ENCODE measurements at places on chromosomes 4 and X.

DNA sequence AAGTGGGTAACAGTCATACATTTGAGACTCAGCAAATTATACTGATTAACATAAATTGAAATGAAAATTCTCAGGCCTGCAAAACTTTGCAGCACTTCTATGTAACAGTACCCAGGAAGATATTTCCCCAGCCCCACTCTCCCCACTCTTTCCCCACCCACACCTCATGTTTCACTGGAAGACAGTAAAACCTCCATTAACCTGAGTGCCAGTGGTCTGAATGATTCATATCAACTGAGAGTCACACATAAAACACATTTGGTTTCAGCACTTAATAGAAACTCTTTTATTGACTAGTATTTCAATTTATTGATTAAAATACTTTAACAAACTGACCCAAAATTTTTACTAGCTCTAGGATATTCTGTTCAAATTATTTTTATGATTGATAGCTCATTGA lies 6.9 kb downstream of the CXCL6 start:
- no peak for DNase-seq

DNA sequence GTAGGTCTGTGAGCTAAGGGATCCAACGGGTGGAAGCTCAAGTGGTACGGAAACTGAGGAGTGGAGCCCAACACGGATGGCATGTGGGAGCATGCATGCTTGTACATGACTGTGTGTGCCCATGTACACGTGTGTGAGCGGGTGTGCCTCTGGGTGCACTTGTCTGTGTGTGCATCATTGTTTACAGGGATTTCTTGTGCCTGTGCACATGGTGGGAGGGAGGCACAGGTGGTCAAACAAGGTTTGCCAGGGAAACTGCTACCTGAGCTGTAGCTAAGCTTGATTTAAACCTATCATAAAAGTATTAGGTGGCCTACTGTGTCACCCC lies 122.5 kb upstream of the MAMLD1 start:
- no peak for DNase-seq

DNA sequence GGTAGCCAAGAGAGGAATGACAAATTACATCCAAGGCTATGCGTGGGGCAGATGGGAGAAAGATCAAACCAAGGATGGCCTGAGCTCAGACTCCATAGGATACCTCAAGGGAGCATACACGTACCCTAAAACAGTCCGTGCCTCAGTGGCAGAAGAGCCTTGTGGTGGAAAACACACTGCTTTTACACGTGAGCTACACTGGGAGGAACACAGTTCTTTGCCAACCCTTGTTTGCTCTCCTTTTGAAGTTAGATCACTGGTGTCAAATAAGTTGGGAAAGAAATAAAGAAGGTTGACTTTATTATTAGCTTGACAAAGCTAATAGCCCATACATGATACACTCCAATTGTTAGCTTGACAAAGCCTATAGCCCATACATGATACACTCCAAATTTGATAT lies 141.9 kb downstream of the MGST2 start:
- no peak for DNase-seq

DNA sequence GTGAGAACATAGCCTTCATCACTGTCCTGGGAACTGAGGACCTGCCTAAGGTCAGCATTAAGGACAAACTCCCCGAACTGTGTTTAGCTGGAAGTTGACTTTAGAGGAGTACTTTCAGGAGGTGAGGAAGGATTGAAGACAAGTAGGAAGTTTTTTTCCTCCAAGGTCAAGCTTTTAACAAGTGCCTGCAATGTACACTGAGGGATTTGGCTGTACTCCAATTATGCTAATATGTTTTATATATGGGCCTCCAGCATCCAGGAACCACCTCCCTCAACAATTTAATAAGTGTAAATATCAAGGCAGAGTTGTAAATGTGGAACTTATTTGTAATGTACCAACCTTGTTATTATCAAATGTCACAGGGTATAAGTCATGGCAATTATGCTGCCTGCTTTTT lies 726.2 kb downstream of the RPA4 start:
- DNase-seq: no peak

- DNase-seq: no peak
Observed at GRCh38 chr4:138405934-138406567, 163.9 kb upstream of the SLC7A11 start.

- DNase-seq: no peak
Observed at GRCh38 chr4:185232370-185232769, 23.0 kb downstream of the SNX25 start.

DNA sequence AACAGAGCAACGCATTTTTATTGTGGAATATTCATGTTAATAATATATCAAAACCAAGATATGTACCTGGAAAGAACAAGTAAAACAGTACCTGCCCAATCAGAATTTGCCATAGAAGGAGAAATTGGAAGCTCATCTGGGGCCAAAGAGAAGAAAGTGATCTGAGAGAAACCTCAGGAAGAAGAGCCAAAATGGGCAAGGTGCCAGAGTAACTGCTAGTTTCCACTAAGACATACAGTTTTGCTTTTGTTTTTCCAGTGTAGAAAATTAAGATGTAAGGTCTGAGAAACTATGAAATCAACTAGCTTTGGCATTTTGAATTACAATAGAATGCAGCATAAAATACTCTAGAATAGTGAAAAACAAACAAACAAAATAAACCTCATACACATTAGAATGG lies 2201.2 kb downstream of the ARAP2 start:
- DNase-seq: no peak

DNA sequence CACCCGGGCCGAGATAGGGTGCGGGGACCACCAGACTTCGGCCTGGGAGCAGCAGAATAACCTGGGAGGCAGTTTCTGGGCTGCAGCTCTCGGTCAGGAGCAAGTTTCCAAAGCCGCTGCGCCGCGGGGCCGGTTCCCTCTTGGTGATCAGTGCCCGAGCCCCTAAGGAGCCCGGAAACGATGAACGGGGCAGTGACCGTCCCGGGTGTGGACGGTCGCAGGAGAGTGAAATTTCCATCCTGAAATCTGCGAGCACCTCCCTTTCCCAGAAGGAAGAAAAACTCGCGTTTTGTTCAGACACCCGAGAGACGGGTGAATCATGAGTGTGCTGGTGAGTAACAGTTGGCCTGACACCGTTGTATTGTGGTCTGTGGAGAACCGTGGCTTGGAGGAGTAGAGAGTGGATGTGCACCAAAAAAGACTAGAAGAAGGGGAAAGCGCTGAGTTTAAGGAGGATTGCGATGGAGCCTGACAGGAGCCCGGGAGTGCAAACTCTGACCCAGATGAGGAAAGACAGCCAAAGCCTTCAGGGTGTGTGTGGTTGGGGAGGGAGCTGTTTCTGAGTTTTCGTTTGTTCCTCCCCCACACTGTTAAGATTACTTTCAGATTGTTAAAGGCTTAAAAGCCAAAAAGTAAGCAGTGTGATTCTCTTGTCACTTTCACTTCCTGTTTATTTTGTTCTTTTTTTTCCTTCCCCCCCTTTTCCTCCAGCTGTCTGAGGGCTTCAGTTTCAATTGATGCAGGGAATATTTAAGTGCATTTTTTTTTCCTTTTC lies 828 bp downstream of the MCUB start:
- DNase-seq: peak; percentile 79

DNA sequence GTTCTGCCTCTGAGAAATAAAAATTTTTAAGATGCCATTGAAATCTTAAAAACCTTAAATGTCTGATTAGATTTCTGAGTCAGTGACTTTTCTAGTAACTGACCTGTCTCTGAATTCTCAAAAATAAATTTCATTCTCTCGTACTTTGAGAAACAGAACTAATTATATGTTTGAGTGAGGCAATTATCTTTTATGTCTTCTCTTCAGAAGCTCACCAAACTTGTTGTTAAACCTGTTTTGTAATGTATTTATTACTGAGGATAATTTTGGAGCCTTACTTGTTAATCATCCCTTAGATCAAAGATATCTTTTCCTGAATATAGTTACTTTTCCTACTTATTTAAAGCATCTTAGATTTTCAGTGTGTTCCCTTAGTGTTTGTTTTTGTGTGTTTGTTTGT lies 64.5 kb upstream of the MMAA start:
- DNase-seq: no peak

- no peak for DNase-seq
Observed at GRCh38 chrX:79182071-79182470, 37.6 kb downstream of the GPR174 start.

- DNase-seq: no peak
Observed at GRCh38 chrX:119734897-119735339, 23.5 kb upstream of the SOWAHD start.

- DNase-seq: peak; percentile 92
Observed at GRCh38 chrX:141176586-141177451, at the start of gene LDOC1. TSS of gene LDOC1 (minus strand) at chrX:141177129. CDS start at chrX:141177021, 108 bp downstream.

- no peak for DNase-seq
Observed at GRCh38 chr4:163649557-163650091, 155.1 kb downstream of the TMA16 start.

DNA sequence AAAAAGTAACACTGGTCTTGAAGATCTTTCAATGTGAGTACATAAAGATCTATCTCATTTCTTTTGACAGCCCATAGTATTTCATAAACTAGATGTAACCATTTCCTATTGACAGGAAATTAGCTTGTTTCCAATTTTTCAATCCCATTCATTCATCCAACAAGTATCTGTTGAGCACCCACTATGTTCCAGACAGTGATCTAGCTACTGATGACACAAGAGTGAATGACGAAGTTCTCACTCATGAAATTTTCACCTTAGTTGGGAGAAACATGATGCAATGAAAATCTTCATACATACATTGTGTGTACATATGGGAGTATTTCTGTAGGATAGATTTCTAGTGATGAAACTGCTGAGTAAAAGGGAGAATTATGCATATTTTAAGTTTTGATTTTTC lies 1.7 kb downstream of the CD38 start:
- DNase-seq: no peak

- DNase-seq: no peak
Observed at GRCh38 chrX:107936434-107936730, 45.8 kb downstream of the TEX13B start.

- DNase-seq: no peak
Observed at GRCh38 chrX:136456133-136456532, 31.6 kb upstream of the BRS3 start.

DNA sequence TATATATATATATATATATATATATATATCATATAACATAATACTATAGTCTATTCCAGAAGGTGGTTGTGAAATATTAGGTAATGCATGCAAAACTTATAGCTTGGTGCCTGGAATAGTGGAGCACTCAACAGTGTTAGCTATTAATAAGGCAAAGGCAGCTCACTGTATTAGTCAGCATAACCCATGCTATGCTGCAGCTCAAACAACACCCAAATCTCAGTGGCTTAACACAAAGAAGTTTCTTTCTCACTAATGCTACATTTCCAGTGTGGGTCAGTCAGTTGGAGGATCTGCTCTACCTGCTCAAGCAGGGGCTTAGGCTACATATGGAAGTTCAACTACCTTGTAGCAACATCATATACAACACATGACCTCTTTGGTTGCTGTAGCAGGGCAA lies 5.2 kb upstream of the RPGR start:
- no peak for DNase-seq

DNA sequence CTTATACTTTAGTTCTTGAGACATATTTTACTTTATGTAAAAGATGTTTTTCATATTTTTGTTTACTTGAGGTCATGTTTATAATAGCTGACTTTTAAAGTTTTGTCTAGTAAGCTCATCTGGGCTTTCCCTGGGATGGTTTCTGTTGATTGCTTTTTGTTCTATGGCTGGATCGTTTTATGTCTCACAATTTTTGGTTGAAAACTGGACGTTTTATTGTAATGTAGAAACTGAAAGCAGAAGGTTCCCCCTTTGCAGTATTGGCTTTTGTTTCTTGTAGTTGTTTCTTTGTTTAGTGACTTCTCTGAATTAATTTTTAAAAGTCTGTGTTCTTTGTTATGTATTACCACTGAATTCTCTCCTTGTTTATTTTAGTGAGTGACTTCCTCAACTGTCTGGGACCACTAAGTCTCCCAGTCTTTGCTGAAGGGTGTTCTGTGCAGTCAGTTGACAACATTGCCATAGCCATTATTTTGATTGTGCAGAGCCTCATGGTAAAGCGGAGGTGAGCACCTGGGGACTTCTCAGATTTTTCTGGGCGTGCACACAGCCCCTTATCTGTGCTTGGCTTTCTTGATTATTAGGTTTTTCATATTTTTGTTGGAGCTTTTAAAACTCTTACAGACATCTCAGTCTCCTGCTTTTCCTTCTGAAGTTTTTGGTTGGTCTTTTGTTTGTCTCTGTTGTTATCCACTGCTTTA lies 31.0 kb downstream of the KDM6A start:
- DNase-seq: no peak

GRCh38 chr4:152077582-152077981 lies 316.8 kb upstream of the GATB start:
- DNase-seq: no peak

DNA sequence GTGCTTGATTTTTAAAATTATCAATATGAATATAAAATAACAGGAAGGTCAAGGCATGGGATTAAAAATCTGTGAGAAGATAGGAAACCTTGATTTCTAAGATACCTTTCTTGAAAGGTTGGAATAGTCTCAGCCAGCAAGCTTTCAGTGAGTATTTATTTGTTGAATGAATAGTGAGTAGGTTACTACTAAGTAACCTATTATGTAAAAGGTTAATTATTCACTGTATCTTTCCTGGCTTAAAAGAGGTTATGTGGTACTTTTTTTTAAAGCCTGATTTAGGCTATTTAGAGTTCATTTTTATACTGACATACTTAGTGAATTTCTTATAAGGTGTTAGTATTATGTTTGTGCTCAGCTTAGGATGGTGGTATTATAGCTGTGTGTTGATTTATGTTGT lies 123.5 kb downstream of the PTPN13 start:
- no peak for DNase-seq

DNA sequence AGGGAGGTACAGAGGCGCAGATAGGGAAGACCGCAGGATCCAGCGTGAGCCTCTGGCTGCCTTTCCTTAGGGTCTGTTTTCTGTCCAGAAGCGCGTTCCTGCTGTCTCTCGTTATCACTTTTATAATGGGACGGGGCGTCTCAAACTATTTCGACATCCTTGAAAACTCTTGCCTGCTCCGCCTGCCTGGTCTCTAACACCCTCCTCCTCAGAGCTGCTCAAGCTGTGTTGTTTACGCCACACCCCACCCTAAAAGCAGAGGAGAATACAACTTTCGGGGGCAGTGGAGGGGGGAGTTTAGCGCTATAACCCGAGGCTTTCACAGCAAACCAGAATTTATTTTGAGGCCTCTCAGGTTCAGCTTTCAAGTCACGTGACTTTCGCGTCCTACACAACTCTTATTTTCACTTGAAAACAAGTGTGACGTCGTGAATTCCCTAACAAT lies 646 bp upstream of the FAM3A start:
- DNase-seq: peak; percentile 73

GRCh38 chr4:159075531-159075932 lies 27.3 kb upstream of the RAPGEF2 start:
- no peak for DNase-seq

- DNase-seq: peak; percentile 27
Observed at GRCh38 chrX:22134681-22135080, 102.6 kb downstream of the PHEX start.

- peak; percentile 85 for DNase-seq
Observed at GRCh38 chr4:150010525-150011126, 67.6 kb upstream of the DCLK2 start.

- no peak for DNase-seq
Observed at GRCh38 chr4:168119890-168120289, 27.6 kb downstream of the ANXA10 start.

All from eye (tissue), 1 donor.